ENCODE measurements at places on chromosomes 5 and 9. TPM values are rescaled to one million over a fixed set of nuclear protein-coding genes. Genes with fewer than 3 reads are reported as not detected.

DNA sequence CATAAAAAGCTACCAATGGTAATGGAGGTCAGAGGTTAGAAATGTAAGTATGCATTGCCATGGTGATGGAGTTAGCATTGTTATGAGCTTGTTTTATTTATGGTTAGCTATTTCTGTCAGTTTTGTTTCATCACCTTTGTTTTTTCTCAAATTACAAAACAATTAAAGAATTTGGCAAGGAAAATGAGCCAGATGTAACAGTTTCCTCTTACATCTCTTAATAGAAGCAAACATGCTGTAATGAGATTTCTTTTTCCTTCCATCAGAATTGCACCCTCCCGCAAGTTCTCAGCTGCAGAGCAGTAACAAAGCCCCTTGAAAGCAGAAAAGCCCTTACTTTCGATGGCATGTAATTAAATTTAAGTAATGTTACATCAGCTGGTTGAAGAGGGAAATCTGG, 233.0 kb downstream of the SGCD start:
- no peaks in the 10 kb centered on the region for H3K4me1 ChIP-seq
- no peaks in the 10 kb centered on the region for H3K27me3 ChIP-seq
- no peak for DNase-seq
- H3K36me3 ChIP-seq, result no peaks in the 10 kb centered on the region

DNA sequence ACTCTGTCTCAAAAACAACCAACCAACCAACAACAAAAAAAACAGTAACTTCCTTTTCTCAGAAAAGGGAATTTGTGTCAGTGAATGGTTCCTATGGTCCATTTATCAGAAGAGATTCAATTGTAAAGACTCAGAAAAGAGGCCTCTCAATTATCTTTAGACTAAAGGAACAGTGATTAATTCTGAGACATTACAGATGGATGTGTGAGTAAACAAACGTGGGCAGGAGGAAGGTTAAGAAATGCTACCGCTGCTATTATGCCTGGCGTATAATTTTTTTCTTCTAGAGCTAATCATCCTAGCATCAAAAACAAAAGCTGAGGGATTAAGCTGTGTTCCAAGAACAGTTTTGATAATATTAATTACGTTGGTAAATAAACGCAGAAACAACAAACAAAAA, 52.9 kb upstream of the JMY start:
- H3K27me3 ChIP-seq, result no peaks in the 10 kb centered on the region
- no peak for DNase-seq
- no peak overlapping the region for H3K27ac ChIP-seq
- H3K36me3 ChIP-seq, result no peaks in the 10 kb centered on the region
- no peak overlapping the region for H3K4me3 ChIP-seq

DNA sequence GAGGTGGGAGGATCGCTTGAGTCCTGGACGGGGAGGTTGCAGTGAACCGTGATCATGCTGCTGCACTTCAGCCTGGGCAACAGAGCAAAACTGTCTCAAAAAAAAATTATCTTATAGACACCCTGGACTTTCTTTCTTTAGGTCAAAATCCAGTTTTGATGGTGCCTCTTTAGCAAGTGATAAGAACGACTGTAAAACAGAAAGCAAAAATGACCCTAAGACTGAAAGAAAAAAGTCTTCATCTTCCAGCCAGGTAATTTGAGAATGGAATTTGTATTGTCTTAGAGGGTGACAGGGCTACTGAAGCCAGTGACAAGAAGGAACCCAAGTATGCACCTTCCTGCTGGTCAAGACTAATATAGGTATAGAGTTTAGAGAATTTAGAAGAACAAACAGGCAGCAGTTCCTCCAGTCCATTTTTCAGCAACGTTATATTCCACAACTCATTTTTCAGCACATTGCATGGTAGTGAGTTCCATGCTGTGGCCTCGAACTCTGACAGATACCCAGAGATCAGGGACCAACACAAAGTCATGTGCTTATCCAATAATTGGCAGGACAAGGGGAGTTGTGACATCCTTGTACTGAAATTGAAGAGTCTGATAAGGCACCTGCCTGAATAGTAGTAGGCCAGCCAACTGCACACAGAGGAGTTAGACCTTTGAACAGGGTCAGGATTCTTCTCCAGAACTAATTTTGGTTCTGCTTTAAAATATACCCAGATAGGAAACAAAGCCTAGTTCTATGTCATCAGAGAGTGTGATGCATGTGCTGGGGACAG, 46.5 kb downstream of the GRAMD2B start:
- H3K4me1 ChIP-seq, result no peaks in the 10 kb centered on the region
- H3K27me3 ChIP-seq, result no peaks in the 10 kb centered on the region
- H3K4me3 ChIP-seq, result no peak overlapping the region
- no peak overlapping the region for H3K27ac ChIP-seq

The PPP2R2B gene
- total RNA-seq, result 62.0 TPM

The IL9 gene
- not detected for total RNA-seq

- no peak for DNase-seq
- H3K4me1 ChIP-seq, result no peaks in the 10 kb centered on the region
- no peak overlapping the region for H3K4me3 ChIP-seq
- H3K27me3 ChIP-seq, result no peaks in the 10 kb centered on the region
- H3K27ac ChIP-seq, result no peak overlapping the region
These were observed 18.3 kb upstream of the SLC6A3 start for GRCh38 chr5:1463326-1464095.

DNA sequence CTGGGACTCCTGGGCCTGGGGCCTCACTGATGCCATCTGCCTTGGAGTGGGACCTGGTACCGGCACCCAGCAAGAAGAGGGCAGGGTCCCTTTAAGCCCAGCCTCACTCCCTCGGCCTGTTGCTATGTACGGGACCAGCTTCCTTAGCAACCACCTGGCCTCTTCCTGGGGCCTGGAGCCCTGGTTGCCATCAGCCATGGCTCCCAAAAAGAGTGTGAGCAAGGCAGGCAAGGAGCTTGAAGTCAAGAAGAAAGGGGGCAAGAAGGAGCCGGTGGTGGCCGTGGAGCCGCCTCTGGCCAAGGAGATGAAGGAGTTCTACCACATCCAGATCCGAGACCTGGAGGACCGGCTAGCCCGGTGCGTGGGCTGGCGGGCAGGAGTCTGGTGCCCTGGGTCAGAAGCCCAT, at the start of gene CFAP157:
CFAP157 (plus strand) TSS at position 153 of the 406 bp plus-strand sequence; CDS start at position 197, 44 bp downstream.
- H3K4me3 ChIP-seq, result no peak within 1 kb of the TSS
- no peak within 1 kb of the TSS for H3K27ac ChIP-seq
- no peak for DNase-seq

GRCh38 chr5:52607227-52607824, 180.4 kb upstream of the ITGA1 start:
- H3K27me3 ChIP-seq, result no peaks in the 10 kb centered on the region
- DNase-seq, result no peak
- no peaks in the 10 kb centered on the region for H3K4me1 ChIP-seq
- H3K36me3 ChIP-seq, result no peaks in the 10 kb centered on the region

The IFNA16 gene
- total RNA-seq, result not detected

GRCh38 chr9:105842023-105842644, 147.8 kb downstream of the TMEM38B start:
- no peaks in the 10 kb centered on the region for H3K27me3 ChIP-seq
- DNase-seq, result peak; percentile 13
- no peak overlapping the region for H3K27ac ChIP-seq
- H3K4me1 ChIP-seq, result no peaks in the 10 kb centered on the region
- H3K36me3 ChIP-seq, result no peaks in the 10 kb centered on the region
- no peak overlapping the region for H3K4me3 ChIP-seq

GRCh38 chr9:110426052-110426709, 88.5 kb upstream of the TXNDC8 start:
- H3K4me3 ChIP-seq, result no peak overlapping the region
- H3K27ac ChIP-seq, result no peak overlapping the region

GRCh38 chr9:130935648-130936271, 3.3 kb downstream of the FIBCD1 start:
- peaks cover 63% of the 10 kb centered on the region for H3K4me1 ChIP-seq
- no peak overlapping the region for H3K4me3 ChIP-seq
